ENCODE measurements at places on chromosomes 7 and 10.

DNA sequence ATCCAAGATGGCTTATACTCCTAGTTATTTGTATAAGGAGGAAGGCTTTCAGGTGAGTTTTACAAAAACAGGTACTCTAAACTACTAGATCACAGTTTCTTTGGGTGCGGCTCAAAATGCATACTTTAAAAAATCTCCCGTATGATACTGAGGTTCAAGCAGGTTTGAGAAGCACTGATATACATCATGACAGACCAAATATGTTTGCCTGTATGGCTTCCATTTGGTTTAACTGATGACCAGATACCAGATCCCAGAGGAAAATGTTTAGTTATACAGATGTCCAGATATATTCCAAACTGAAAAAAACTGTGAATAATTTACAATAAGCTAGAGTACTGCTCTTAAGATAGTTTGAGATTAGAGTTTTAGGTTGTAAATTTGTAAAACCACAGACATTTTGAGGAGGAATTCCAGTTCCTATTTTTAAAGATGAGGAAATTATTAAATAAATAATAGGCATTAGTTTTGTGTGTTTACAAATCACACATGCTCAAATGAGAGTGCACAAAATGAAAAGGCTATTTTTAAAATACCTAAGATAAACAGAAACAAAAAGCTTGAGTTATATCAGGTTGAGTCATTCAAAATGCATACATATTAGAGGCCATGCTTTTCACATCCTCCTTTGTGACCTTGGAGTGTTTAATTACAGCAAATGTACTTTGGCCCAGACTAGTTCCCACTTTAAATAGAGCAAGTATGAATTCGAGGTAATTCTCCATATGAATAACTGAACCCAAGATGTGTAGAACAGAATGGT, 60.5 kb downstream of the SEMA3C start:
- DNase-seq: no peak

DNA sequence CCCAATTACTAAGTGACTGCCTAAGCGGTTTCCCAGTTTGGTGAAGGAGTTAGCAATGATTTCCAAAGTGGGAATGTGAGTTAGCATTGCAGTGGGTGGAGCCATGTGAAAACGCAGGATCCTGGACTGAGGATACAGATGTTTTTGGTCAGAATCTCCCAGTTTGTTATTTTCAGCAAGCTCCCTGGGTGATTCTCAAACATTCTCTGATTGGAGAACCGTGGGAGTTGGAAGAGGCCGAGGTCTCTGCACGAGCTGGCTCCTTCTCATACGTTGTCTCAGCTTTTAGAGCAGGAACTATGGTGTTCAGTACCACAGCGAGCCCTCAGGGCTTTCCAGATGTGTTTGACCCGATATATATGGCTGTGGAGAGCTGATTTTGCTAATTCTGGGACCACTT, 396.5 kb upstream of the NPVF start:
- no peak for DNase-seq

DNA sequence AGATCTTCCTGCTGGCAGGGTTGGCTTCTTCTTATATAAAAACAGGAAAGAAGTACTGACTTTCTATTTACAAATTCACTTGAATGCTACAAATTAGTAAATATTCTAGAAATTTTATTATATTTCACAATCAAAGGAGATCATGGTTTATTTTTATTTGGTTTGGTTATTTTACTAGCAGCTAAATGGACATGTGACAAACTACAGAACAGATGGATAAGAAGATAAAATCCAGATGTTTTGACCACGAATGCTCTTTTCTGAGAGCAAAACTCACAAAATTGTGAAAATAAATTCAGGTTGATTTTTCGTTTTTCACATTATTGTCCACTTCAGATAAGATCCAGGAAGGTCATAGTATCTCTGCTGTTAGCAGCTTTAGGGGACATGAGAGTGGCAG, 55.4 kb downstream of the CACNA2D1 start:
- no peak for DNase-seq

- no peak for DNase-seq
Observed at GRCh38 chr10:17075533-17076359, 53.9 kb downstream of the CUBN start.

DNA sequence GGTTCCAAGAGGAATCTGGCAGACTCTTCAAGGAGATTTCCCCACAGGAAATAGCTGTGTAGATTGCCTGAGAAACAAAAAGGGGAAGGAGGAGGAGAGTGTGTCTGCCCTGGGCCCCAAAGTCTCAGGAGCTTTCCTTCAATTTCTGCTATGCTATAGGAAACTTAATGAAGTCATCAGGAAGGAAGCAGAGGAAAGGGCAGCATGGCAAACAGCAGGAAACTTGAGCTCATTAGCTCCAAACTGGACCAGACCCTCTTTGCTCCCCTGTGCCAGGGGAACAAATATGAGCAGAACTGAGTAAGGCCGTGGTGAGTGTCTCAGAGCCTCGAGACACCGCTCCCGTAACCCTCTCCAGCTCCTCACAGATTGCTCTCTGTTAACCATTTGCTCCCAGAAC, 4.8 kb upstream of the KCNIP2 start:
- DNase-seq: no peak

GRCh38 chr10:77042706-77043419, 594.7 kb downstream of the KCNMA1 start:
- no peak for DNase-seq

- DNase-seq: no peak
Observed at GRCh38 chr7:131774419-131775220, 218.2 kb upstream of the PODXL start.

DNA sequence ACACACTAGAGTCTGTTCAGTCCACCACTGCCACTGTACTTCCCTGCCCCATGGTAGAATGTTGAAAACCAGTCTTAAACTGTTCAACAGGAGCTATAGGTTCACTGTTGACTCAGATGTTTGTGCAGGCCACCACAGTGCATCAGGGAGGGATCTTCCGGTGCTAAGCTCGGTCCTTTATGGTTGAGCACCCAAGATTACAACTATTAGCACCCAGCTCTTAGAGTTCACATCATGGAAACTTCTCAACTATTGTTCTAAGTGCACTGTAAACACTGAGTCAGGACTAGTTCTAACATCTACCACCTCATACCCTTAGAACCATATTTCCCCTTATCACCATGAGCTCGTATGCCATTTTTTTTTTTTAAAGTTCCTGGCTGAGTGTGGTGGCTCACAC, 97.1 kb upstream of the MXI1 start:
- DNase-seq: no peak

DNA sequence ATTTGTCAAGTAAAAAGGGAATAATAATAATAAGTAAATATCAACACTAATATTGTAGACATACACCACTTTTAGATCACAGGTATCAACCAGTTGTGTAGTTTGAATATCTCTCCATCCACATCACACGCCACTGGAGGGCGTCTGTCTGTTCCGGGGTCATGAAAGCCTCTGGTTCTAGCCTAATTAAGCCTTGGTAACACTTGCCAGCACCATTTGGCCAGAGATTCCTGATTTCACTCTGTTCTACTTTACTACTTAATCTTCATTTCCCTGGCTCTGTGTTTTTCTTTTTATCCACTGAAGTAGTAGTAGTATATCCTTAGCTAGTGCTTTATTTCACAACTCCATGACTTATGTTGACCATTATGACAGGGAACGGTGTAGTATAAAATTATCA, 285.6 kb upstream of the POM121L12 start:
- DNase-seq: no peak

GRCh38 chr10:24465891-24466818, 257.2 kb downstream of the KIAA1217 start:
- DNase-seq: no peak

- DNase-seq: no peak
Observed at GRCh38 chr10:78972160-78972946, 96.4 kb upstream of the ZMIZ1 start.

GRCh38 chr10:20596065-20596755, 300.9 kb downstream of the NEBL start:
- no peak for DNase-seq

- DNase-seq: no peak
Observed at GRCh38 chr7:30046127-30046770, 18.0 kb downstream of the PLEKHA8 start.

DNA sequence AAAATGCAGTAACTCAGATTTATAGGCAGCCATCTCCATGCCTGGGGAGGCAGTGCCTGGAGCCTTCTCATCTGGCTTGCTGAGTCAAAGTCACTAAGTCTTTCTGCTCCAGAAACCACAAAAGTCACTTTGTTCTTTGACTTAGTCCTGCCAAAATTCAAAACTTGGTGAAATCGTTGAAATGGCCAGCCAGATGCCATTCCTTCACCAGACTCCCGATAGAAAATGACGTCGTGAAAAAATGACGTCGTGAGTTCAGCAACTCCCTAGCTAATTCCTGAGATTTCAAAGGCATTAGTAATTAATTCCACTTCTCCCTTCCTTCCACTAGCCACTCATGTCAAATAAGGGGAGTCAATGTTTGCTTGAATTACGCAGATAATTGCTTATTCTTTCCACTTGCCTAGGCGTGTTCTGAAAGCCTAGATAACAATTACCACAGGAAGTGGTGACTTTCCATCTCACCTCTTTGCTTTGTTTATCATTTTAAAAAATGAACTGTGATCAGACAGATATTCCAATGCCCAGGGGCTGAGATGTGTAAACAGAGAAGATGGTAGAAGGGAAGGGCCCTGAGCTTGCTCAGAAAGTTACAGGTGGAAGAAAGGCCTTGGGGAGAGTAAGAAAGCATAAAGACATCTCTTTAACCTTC, 48.5 kb upstream of the OSBPL3 start:
- DNase-seq: no peak
